Cardiac septum (tissue), 1 donor: ENCODE measurements at places on chromosomes 5 and 9. TPM values are rescaled to one million over a fixed set of nuclear protein-coding genes. Genes with fewer than 3 reads are reported as not detected.
A peak's percentile ranks its signal among the peaks of the same experiment; 100 is the strongest.

The GOLGA2 gene
- total RNA-seq = 120 TPM

The SPATA6L gene
- total RNA-seq = 2.4 TPM

The CDH12 gene
- total RNA-seq = not detected

The NR6A1 gene
- 2.2 TPM for total RNA-seq

The SUSD3 gene
- total RNA-seq = 1.1 TPM

- no peak for DNase-seq
These were observed 79.9 kb downstream of the GAPVD1 start for GRCh38 chr9:125341566-125341965.

GRCh38 chr5:103422756-103423155 lies 139.8 kb downstream of the NUDT12 start:
- no peak for DNase-seq

GRCh38 chr5:27701931-27702903 lies 663.8 kb upstream of the CDH9 start:
- DNase-seq = no peak

- no peak for DNase-seq
These were observed 53.5 kb downstream of the SLC27A6 start for GRCh38 chr5:129018837-129019236.

DNA sequence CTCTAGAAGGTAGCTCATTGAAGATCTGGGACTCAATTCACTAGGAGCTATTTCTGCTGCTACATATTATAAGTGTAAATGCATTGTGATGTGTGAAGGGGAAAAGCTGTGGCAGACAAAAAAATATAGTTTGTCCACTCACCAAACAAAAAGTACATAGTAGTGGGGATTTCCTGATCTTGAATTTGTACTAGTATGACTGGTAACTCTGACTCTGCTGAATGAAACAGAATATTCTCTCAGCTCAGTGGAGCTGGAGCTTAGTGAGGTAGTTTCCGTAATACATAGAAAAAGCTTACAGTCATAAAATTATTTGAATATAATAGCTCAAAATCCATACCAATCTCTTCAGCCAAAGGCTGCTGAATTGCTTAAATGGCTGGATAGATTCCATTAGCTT lies 455.6 kb upstream of the CD180 start:
- DNase-seq = no peak

GRCh38 chr9:129619787-129620668 lies 873 bp downstream of the C9orf50 start:
- no peak for DNase-seq

DNA sequence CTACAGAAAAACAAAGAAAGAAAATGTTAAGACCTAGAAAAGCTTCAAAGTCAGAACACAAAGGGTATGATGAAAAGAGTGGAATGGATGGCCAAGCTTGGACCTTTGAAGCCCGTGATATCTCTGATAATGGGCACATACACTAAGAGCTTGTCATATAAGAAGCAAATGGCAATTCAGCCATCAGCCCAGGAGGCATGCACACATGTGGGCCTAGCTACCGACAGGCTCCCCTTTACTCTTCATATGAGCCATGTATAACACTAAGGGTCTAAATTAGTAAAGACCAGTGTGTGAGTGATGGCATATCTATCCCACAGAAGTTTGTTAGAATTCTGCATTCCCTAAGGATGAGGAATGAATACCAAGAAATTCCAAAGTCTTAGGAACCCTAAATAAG lies 20.1 kb downstream of the GRHPR start:
- peak; percentile 44 for DNase-seq

GRCh38 chr9:1938135-1938534 lies 77.0 kb upstream of the SMARCA2 start:
- no peak for DNase-seq

- no peak for DNase-seq
These were observed 27.6 kb upstream of the SMIM23 start for GRCh38 chr5:171757853-171758535.

GRCh38 chr9:18006591-18006990 lies 427.7 kb downstream of the SH3GL2 start:
- DNase-seq = no peak

- no peak for DNase-seq
These were observed 75.8 kb downstream of the GHR start for GRCh38 chr5:42499016-42499415.

DNA sequence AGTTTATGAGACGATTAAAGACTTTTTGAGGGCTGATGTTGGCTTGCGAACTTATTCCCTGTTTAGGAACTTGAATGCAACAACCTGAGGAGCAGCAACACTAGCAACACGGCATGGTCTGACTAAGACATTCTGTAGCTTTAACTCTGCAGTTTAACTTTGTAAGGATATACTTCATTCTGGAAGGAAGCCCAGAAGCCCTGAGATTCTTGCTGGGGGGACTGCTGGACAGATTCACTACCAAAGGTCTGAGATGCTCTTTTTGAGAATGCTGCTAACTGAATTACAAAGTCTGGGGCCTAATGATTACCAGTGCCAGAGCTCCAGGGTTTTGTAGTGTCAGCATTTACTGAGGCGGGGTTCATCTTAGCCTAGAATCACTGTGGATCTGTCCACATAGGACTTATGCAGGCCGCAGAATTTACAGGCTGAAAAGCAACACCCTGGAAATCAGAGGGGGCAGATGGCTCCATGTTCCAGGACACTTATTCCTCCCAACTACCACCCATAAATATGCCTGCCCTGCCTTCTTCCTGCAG lies 537.1 kb upstream of the CDH18 start:
- DNase-seq = no peak

GRCh38 chr5:149708981-149709594 lies 21.0 kb upstream of the PPARGC1B start:
- no peak for DNase-seq

- no peak for DNase-seq
These were observed 17.5 kb upstream of the CCDC192 start for GRCh38 chr5:127685662-127686061.

DNA sequence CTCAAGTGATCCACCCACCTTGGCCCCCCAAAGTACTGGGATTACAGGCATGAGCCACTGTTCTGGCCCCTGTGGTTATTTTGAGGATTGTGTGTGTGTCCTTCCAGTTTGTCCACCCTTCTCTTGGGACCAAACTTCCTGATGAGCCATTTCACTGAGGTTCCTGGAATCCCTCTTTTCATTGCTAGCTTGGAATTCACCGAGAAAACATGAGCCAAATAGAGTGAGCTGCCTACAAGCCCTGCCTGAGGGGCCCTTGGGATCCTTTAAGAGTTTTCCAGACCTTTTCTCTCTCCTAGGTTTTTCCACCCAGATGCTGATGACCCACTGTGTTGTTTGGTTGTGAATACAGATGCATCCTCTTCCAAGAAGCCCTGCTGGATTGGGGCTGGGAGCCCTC lies 13.2 kb upstream of the KIF12 start:
- DNase-seq = no peak

GRCh38 chr5:6084376-6084775 lies 294.0 kb downstream of the MED10 start:
- no peak for DNase-seq

DNA sequence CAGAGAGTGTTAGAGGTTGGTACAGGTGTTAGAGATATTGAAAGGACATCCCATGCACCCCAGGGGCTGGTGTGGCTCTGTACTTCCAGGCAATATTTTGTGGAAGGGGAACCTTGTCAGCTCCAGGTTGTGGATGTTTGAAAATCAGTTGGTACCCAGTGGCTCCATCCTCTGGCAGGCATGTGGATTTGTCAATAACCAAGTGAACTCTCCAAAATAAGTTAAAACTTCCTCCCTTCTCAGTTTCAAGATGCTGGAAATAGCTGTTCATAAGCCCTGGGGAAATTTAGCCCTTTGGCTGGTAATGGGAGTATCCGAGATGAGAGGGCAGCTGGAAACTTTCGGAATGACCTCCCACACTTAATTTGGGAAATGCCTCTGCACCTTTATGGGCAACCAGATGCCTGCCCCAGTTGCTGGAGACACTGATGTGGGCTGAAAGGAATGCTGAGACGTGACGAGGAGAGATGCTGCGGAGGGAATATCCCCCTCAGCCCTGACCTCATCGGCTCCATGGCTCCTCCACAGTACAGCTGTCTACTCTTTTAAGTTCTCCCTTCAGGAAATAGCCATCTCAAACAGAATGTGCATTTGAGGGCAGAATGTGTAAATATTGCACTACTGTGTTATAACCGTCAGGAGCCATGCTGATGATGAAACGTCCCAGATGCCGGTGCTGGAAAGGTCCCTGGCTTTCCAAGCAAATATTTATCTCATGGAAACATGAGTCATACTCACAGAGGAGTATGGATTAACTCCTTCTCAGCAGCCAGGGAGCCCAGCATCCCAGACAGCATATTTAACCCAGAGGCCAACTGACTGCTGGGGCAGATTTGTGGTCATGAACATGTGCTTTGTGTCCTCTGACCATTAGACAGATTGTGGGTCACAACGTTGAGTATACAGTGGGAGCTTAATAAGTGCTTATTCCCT lies 29.5 kb downstream of the TGFBI start:
- peak; percentile 78 for DNase-seq

DNA sequence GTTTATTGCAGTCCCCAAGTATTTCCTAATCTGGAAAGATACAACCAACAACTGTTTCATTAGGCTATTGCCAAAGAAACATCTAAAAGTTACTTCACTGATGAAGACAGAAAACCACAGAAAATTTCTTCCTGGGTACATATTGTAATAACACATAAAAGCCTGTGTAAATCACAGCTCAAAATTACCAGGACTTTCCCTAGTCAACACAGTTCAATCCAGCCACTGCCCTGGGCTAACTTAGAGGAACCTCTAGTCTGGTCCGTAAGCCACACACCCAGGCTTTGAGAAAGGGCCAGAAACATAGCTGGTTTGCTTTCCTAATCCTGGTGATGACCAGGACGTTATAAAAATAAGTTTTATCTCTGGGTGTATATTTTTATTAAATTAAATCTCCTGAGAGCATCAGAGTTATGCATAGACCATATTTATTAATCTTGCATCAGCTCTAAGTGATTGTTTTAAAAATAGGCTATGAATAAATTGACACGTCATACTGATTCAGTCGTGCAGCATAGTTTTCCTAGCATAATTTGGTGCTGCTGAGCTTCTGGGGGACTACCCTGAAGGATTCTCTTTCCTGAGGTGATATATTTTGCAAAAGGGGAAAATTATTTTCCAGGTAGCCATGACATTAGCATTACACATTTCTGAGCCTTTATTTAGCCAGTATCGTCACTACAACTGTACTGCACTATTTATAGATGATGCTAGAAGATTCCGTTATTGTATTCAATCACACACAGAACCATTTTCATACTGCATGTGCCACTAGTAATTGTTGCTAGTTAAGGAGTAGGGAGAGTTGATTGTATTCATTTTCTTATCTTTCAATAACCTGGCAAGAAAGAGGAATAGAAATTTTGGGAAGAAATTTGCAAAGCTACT lies 12.6 kb upstream of the MUSK start:
- DNase-seq = no peak

DNA sequence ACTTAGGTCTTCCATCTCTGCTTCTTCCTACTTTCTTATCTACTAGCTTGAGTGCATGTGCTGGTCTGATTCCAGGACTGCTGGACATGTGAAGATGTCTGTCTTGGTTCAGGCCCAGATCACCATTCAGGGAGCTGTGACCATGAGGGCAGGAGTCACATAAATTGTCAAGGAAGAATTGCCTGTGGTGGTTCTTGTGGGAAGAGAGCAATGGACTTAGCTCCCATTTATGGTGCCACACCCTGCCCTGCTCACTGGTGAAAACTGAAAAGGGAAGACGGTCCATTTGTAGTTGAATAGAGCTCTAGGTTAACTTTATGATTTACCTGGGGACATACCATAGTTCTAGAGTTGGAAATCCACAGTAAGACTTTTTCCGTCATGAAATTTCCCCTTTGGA lies 244.3 kb upstream of the ZNF608 start:
- no peak for DNase-seq

DNA sequence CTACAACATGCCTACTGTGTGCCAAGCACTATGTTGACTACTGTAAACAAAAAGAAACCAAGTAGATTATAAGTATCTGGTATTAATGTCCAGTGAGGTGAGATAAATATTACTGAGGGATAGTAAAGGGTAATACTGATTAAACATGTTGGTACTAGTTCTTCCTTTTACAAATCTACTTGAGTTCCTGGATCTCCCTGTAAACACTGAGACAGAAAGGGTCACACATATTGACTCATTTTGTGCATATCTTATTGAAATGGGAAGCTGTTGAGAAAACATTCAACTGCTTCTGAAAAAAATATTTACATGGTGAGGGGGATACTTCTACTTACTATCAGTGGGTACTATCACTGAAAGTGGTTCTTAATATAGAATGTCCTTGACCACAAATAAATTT lies 24.3 kb downstream of the EFNA5 start:
- DNase-seq = no peak

GRCh38 chr5:18051953-18052352 lies 417.7 kb downstream of the TAF11L14 start:
- no peak for DNase-seq

- DNase-seq = no peak
These were observed 5.0 kb downstream of the CHSY3 start for GRCh38 chr5:129909225-129909624.

GRCh38 chr5:108521011-108521700 lies 139.3 kb upstream of the FBXL17 start:
- no peak for DNase-seq

- no peak for DNase-seq
These were observed 23.9 kb upstream of the PPP1R2B start for GRCh38 chr5:156826150-156826549.

DNA sequence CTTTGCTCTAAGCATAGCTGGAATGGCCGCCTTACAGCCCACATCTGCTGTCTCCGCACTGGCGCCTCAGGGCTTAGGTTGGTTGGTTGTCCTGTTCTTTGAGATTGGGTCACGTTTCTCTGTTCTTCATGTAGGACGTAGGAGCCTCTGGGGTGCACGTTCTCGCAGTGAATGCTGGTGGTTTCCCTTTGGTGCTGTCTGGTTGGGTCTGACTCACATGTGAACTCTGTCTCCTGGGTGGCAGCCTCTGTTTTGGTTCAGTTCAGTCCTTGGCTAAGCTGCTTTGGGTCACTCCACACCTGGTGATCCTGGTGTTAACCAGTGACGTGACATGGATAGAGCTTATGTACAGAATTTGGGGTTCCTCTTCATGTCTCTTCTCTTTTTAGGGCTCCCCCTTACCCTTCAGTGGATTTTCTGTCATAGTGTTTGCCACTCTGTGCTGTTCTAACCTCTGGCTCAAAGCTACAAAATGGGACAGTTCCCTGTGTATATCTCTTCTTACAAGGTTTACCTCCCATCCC lies 12.6 kb upstream of the LPCAT1 start:
- DNase-seq = peak; percentile 72
